ENCODE measurements at places on chromosomes 1 and 21.

- no peak for DNase-seq
Measured at GRCh38 chr1:227759341-227760300, 24.4 kb downstream of the SNAP47 start.

GRCh38 chr1:54200519-54200997 lies 591 bp downstream of the MRPL37 start:
- DNase-seq: no peak

DNA sequence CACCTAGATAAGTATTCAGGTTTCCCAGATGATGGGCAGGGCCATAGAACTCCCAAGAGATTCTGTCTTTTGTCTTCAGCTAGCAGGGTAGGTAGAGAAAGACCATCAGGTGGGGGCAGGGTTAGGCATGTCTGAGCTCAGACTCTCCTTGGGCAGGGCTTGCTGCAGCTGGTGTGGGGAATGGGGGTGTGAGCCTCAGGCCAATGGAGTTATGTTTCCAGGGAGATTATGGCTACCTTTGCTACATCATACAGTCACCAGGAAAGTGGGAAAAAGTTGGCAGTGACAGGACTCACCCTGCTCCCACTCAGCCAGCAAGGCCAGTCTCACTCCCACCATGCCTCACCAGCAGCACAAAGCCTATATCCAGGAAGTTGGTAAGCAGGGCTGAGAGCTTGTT lies 77.8 kb downstream of the DRAM2 start:
- no peak for DNase-seq

GRCh38 chr1:113247782-113248181 lies 142.5 kb upstream of the MAGI3 start:
- no peak for DNase-seq

DNA sequence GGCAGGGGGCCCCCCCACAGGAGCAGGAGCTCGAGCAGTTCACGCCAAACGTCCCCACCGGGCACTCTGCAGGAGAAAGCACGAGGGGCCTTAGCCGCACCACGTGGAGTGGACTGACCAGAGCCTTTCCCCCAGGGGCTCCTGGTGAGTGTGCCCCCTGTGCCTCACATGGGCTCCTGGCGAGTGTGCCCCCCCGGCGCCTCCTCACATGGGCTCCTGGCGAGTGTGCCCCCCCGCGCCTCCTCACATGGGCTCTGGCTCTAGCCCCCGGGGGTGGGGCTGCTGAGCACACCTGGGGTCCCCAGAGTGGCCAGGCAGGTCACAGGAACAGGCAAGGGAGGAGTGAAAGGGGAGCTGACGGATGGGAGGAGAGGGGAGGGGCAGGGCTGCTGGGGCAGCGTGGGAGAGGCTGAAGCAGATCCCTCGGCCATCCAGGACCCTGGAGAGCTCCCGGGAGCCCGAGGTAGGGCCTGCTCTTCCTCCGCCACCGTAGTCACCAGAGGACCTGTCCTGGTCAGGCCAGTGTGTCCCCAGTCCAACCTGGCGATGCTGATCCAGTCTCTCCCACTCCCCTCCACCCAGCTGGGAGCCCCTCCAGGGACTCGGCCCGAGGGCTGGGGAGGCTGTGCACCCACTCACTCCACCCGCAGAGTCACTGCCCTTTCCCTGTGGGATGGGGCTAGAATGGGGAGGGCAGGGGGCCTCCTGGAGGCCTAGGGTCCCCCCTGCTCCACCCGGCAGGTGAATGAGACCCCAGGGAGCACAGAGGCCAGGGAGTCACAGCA lies 47.6 kb downstream of the ARHGEF16 start:
- DNase-seq: peak; percentile 14

GRCh38 chr1:234546890-234547788 lies 62.8 kb downstream of the IRF2BP2 start:
- no peak for DNase-seq

DNA sequence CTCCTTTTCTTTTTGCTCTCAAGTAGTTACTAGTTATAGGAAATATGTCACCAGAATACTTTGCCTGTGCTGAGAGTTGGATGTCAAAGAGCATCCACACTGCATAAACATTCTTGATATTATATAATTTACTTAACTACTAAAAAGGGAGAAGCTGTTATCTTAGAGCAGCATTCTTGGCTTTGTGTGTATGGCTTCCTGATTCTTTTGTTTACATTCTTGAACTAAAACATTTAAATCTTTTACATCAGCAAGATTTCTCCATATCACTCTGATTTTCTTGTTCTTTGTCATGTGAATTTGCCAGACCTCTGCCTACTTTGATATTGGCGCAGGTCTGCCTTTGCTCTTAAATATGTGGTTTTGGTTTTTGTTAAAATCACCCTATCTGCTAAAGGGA lies 48.8 kb downstream of the SUCO start:
- DNase-seq: no peak

- DNase-seq: no peak
Measured at GRCh38 chr1:238606896-238607295, 716.2 kb upstream of the ZP4 start.

- DNase-seq: no peak
Measured at GRCh38 chr1:54339126-54339525, 67.1 kb downstream of the SSBP3 start.

- no peak for DNase-seq
Measured at GRCh38 chr1:15475752-15476314, at the start of gene CELA2B. CELA2B (plus strand) TSS chr1:15476104; CDS start chr1:15476126, 22 bp downstream.

- no peak for DNase-seq
Measured at GRCh38 chr1:95604771-95605170, 370.8 kb downstream of the RWDD3 start.

DNA sequence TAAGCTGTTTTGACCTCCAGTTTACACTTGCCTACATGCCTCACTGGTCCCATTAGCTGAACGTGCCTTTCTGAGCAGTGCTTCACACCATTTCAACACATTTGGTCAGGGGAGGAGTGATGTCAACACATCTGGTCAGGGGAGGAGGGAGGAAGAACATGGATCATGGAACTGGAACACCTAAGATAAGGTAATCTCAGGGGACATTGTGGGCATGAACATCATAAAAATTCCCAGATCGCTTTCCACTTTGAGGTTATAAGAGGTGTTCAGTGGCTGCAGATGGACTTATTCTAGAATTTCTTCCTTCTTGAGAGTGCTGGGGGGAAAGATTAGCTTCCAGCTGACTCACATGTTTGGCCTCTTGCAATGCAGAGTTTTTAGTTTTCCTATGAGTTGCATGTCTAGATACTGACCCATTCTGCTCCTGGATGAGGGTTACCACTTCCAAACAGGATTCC lies 2.0 kb downstream of the QSOX1 start:
- no peak for DNase-seq

DNA sequence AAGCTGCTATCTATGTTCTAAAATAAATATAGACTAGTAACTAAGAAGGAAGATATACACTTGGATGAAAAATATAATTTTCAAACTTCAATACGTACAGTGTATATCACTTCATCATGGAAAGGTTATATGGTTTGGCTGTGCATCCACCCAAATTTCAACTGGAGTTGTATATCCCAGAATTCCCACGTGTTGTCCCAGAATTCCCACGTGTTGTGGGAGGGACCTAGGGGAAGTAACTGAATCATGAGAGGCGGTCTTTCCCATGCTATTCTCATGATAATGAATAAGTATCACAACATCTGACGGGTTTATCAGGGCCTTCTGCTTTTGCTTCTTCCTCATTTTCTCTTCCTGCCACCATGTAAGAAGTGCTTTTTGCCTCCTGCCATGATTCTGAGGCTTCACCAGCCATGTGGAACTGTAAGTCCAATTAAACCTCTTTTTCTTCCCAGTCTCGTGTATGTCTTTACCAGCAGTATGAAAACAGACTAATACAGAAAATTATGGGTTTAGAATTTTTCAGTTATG lies 10.7 kb downstream of the NEGR1 start:
- DNase-seq: no peak

GRCh38 chr1:10529765-10530164 lies 55.0 kb downstream of the PEX14 start:
- no peak for DNase-seq

- DNase-seq: no peak
Measured at GRCh38 chr1:67404212-67404620, 26.0 kb downstream of the SERBP1 start.

DNA sequence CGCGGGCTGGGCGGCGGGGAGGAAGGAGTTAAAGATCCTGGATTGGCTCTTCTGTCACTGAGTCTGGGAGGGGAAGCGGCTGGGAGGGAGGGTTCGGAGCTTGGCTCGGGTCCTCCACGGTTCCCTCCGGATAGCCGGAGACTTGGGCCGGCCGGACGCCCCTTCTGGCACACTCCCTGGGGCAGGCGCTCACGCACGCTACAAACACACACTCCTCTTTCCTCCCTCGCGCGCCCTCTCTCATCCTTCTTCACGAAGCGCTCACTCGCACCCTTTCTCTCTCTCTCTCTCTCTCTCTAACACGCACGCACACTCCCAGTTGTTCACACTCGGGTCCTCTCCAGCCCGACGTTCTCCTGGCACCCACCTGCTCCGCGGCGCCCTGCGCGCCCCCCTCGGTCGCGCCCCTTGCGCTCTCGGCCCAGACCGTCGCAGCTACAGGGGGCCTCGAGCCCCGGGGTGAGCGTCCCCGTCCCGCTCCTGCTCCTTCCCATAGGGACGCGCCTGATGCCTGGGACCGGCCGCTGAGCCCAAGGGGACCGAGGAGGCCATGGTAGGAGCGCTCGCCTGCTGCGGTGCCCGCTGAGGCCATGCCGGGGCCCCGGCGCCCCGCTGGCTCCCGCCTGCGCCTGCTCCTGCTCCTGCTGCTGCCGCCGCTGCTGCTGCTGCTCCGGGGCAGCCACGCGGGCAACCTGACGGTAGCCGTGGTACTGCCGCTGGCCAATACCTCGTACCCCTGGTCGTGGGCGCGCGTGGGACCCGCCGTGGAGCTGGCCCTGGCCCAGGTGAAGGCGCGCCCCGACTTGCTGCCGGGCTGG lies at the start of gene NPR1:
Gene NPR1, plus strand, starts transcription at position 170 of the 818 bp plus-strand sequence. Its CDS starts 421 bp downstream, at position 591.
- DNase-seq: peak; percentile 26

- DNase-seq: no peak
Measured at GRCh38 chr1:30842697-30843354, 65.7 kb downstream of the SDC3 start.

DNA sequence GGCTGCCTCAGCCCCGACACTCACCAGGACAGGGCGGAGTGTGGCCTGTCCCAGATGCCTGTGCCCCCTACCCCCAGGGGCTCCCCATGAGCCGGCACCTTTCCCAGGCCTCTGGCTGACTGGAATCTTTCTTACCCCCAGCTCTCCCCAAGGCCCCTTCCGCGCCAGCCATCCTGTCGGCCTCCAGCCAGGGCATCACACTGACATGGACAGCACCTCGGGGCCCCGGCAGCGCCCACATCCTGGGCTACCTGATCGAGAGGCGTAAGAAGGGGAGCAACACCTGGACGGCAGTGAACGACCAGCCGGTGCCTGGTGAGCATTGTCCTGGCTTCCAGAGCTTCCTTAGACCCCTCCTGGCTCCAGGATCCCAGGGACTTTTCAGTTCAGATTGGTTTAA lies 26.5 kb downstream of the IGFN1 start:
- DNase-seq: no peak

DNA sequence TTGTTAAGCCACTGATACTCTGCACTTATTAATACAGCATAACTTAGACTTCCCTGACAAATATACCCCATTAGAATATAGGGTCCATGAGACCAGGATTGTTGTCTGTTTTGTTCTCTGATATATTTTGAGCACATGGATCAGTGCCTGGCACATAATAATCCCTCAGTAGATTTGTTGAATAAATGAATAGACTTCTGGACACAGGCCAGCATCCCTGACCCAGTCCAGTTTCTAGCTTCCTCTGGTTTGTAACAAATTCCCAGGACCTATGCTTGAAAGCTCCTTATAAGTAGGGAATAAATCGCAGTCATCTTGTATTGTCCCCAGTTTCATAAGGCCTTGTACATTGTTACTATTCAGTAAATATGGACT lies 58.2 kb upstream of the GADD45A start:
- no peak for DNase-seq
